ENCODE measurements at places on chromosomes 4 and X.

- no peak for DNase-seq
- no peak overlapping the region for H3K4me3 ChIP-seq
- H3K36me3 ChIP-seq: no peaks in the 10 kb centered on the region
- no peaks in the 10 kb centered on the region for H3K4me1 ChIP-seq
- H3K27me3 ChIP-seq: no peaks in the 10 kb centered on the region
- H3K27ac ChIP-seq: no peak overlapping the region
Observed at GRCh38 chr4:184156163-184156920, 61.3 kb downstream of the ENPP6 start.

DNA sequence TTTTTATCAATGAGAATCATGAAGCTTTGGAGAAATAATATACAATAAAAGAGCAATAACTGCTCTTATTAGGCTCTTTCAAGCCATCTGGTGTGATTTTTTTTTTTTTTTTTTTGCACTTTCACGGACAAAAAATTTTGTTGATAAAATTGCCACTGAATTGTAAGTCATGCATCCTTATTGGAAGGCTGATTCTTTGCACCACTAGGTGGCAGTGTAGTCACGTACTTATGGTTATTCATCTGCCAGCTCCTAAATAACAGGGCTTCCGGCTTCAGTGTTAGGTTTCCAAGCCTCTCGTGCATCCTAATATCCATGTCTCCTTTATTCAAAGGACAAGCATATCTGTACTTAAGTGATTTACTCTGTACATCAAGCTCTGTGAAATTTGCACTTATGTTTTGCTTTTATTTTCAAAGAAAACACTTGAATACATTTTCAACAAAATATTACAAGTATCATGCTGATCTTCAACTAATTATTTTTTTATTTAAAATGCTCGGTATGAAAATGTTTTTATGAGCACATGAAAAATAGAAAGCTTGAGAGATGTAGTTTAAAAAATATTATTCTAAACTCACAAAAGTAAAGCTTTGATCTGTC is 1578.3 kb upstream of the TENM3 start:
- H3K36me3 ChIP-seq: no peaks in the 10 kb centered on the region
- no peaks in the 10 kb centered on the region for H3K27me3 ChIP-seq
- no peaks in the 10 kb centered on the region for H3K4me1 ChIP-seq
- no peak overlapping the region for H3K27ac ChIP-seq

DNA sequence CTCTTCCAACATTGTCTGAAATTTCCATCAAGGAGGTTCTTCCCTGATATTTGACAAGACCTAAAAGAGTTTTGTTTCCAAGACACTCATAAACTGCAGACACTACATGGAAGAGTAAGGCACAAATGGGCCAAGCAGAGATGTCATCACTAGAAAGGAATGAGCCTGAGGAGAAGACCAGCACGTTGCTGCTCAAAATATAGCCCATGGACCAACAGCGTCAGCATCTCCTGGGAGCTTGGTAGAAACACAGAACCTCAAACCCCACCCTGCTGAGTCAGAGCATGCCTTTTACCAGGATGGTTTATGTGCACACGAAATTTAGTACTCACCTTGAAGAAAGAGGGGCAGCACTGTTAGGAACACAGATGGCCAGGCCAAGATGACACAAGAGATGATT is 128.7 kb upstream of the MID1 start:
- H3K4me1 ChIP-seq: peaks cover 17% of the 10 kb centered on the region
- no peaks in the 10 kb centered on the region for H3K36me3 ChIP-seq
- DNase-seq: peak; percentile 82

- DNase-seq: no peak
- no peaks in the 10 kb centered on the region for H3K4me1 ChIP-seq
- H3K27ac ChIP-seq: no peak overlapping the region
- no peak overlapping the region for H3K4me3 ChIP-seq
Observed at GRCh38 chrX:83019258-83019657, 488.8 kb upstream of the POU3F4 start.

DNA sequence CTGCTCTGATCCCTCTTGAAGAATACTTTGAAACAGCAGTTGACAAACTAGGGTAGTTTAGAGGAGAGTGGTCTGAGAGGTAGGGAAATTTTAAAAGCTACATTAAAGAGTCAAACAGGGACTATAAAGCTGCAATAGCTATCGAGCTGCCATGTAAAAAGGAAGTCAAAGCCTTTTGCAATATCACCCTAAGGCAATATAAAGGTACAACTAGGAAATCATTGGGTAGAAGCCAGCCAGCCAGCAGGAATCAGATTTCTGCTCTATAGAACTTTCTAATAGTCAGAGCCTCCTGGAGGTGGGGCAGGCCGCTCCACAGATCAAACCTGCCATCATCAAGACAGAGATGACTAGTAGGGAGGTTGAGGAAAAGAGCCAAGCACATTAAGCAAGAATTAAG is 15.2 kb upstream of the PHOX2B start:
- no peak overlapping the region for H3K4me3 ChIP-seq
- no peaks in the 10 kb centered on the region for H3K36me3 ChIP-seq
- no peak for DNase-seq
- H3K4me1 ChIP-seq: no peaks in the 10 kb centered on the region
- peaks cover 15% of the 10 kb centered on the region for H3K27me3 ChIP-seq

All from GM23248 (cell line).